Activated CD4-positive, alpha-beta T cell treated with anti-CD3 and anti-CD28 coated beads for 36 hours (primary cell): ENCODE measurements at places on chromosomes 6 and 20. TPM values are rescaled to one million over a fixed set of nuclear protein-coding genes. Genes with fewer than 3 reads are reported as not detected.

DNA sequence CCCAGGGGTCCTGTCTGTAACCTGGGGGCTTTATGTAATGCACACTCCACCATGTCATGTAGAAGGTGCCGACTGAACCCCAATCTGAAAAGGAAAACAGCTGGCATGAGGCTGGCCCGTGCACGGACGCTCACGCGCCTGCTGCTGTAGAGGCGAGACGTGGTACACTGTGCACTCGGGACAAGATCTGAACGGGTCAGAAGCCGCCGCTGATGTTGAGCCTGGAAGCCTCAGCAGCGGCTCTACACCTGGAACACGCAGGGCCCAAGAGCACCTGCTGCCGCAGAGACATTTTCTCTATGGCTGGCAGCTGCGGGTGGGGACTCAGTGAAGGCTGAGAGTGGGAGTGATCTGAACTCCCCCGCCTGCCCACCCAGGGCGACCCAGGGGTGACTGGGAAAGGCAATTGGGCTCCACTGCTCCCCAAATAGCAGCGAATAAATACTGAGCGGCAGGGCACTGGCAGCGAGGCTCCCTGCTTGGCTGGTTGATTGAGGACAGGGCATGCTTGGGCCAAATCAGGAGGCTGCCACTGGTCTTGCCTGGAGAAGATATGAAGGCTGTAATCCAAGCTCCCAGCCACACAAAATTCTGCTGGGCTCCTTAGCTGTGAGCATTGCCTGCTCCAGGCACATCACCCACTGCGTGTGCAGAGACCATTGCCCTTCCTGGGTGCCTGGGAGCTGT is 2.5 kb upstream of the OGFR start:
- no peak overlapping the region for H3K27ac ChIP-seq
- no peak for DNase-seq
- H3K4me3 ChIP-seq: no peak overlapping the region
- H3K27me3 ChIP-seq: no peaks in the 10 kb centered on the region
- peaks cover 24% of the 10 kb centered on the region for H3K4me1 ChIP-seq

- no peak for DNase-seq
- no peak overlapping the region for H3K27ac ChIP-seq
- no peaks in the 10 kb centered on the region for H3K36me3 ChIP-seq
Observed at GRCh38 chr20:12113468-12114371, 196.0 kb downstream of the BTBD3 start.

- DNase-seq: no peak
- H3K4me1 ChIP-seq: no peaks in the 10 kb centered on the region
- no peak overlapping the region for H3K27ac ChIP-seq
- H3K27me3 ChIP-seq: peaks cover 6% of the 10 kb centered on the region
- H3K36me3 ChIP-seq: no peaks in the 10 kb centered on the region
- no peak overlapping the region for H3K4me3 ChIP-seq
Observed at GRCh38 chr6:150180517-150180916, 37.7 kb downstream of the PPP1R14C start.

GRCh38 chr6:32697031-32697430 is 30.6 kb upstream of the HLA-DQB1 start:
- H3K27me3 ChIP-seq: peaks cover 34% of the 10 kb centered on the region
- no peak overlapping the region for H3K4me3 ChIP-seq
- no peaks in the 10 kb centered on the region for H3K36me3 ChIP-seq
- DNase-seq: no peak
- H3K4me1 ChIP-seq: no peaks in the 10 kb centered on the region

DNA sequence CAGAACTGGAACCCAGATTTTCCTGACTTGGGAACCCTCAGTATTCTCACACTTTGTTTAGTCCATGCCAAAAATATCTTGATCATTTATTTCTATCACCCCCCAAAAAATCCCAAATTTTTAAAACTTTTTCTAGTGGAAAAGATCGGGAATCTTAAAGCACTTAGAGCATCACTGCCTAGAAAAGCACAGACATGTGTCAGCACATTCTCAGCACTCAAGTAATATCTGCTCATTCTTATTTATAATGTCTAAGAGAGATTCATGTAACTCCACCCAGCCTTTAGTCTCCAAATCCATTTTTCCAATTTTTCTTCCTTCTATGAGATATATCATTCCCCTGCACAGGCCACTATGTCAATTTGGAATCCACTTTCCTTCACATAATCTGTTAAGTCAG is 29.9 kb upstream of the HSF2 start:
- H3K27me3 ChIP-seq: peaks cover 9% of the 10 kb centered on the region
- no peak overlapping the region for H3K4me3 ChIP-seq
- H3K4me1 ChIP-seq: peaks cover 9% of the 10 kb centered on the region
- H3K27ac ChIP-seq: no peak overlapping the region
- no peaks in the 10 kb centered on the region for H3K36me3 ChIP-seq

GRCh38 chr6:21713481-21713880 is 119.9 kb downstream of the SOX4 start:
- no peak overlapping the region for H3K4me3 ChIP-seq
- DNase-seq: no peak
- no peaks in the 10 kb centered on the region for H3K36me3 ChIP-seq
- no peak overlapping the region for H3K27ac ChIP-seq
- peaks cover 4% of the 10 kb centered on the region for H3K27me3 ChIP-seq
- no peaks in the 10 kb centered on the region for H3K4me1 ChIP-seq

- no peak for DNase-seq
- H3K27ac ChIP-seq: no peak overlapping the region
- no peaks in the 10 kb centered on the region for H3K4me1 ChIP-seq
- no peaks in the 10 kb centered on the region for H3K36me3 ChIP-seq
- no peak overlapping the region for H3K4me3 ChIP-seq
Observed at GRCh38 chr6:3825331-3825831, 23.8 kb upstream of the FAM50B start.

- H3K4me3 ChIP-seq: no peak overlapping the region
- no peaks in the 10 kb centered on the region for H3K36me3 ChIP-seq
- no peak overlapping the region for H3K27ac ChIP-seq
- no peaks in the 10 kb centered on the region for H3K4me1 ChIP-seq
- no peaks in the 10 kb centered on the region for H3K27me3 ChIP-seq
Observed at GRCh38 chr20:21840991-21841390, 135.5 kb downstream of the PAX1 start.

DNA sequence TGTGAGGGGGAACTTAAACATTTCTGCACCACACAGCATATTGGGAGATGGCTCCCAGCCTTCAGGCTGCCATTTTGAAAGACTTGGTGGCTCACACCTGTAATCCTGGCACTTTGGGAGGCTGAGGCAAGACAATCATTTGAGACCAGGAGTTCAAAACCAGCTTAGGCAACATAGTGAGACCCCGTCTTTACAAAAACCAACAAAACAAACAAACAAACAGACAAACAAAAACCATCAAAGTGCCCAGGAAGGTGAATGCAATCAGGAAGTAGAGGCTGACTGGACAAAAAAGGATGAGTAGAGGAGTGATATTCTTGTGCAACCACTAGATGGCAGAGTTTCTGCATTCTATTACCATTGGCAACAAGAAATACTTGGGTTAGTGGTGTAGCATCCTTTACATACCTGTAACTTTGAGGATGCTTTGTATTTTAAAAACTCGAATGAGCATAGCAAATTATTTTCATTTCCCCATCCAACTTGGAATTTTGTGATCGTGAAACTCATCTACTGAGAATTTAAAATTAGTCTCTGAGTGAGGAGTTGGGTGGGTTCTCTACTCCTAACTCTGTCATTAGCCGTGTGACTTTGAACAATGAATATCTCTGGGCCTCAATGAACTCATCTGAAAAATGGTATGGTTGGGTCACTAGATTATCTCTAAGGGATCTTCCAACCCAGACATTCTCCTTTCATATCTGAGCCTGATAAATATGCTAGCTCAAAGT is 84.4 kb downstream of the CRYBG1 start:
- H3K27me3 ChIP-seq: peaks cover 25% of the 10 kb centered on the region
- H3K36me3 ChIP-seq: no peaks in the 10 kb centered on the region
- H3K4me1 ChIP-seq: peaks cover 19% of the 10 kb centered on the region

GRCh38 chr6:89258912-89259311 is 41.8 kb upstream of the GABRR1 start:
- H3K27me3 ChIP-seq: no peaks in the 10 kb centered on the region
- H3K4me1 ChIP-seq: peaks cover 4% of the 10 kb centered on the region
- no peak overlapping the region for H3K4me3 ChIP-seq
- H3K36me3 ChIP-seq: no peaks in the 10 kb centered on the region
- no peak for DNase-seq

DNA sequence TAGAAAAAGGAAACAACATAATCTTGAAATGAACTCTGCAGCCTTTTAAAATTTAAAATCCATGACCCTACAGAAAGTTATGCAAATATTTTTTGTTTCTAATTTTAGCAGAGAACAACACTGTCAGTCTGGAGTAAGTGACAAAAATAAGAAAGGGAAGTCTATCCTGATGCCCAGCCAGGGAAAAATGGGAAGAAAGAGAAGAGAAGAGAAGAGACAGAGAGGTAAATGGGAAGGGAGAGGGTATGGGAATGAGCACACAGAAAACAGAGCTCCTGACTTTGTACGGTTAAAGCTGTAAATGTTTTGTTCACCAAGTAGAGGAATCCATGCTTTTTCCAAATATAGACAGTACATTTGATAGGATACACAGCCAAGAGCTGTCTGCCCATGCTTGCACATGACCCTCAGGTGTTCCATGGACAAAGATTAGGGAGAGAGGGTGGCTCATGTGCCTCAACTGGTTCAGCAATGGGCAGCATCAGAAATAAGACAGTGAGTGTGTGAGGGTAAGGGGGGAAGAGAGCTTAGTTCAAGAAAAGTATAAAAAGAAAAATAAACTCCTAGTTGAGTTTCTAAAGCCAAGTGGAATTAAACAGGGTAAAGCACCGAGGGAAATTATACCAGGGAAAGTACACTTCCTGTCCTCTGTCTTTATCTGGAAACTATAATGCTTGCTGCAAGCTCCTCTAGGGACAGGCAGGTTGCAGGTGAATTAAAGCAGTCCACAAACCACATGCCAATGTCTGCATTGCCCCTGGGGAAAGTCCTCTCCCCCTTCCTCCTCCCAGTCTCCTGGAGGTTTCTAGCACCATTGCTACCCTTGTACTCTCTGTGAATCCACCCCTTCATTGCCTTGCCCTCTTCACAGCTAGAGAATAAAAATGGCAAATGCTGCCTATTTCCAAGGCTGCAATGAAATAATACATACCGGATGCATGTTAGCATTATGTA is 30.0 kb downstream of the MAP3K5 start:
- H3K4me3 ChIP-seq: peak overlapping the region; percentile 18
- peaks cover 60% of the 10 kb centered on the region for H3K4me1 ChIP-seq
- peak overlapping the region; percentile 35 for H3K27ac ChIP-seq
- DNase-seq: no peak
- H3K27me3 ChIP-seq: no peaks in the 10 kb centered on the region

DNA sequence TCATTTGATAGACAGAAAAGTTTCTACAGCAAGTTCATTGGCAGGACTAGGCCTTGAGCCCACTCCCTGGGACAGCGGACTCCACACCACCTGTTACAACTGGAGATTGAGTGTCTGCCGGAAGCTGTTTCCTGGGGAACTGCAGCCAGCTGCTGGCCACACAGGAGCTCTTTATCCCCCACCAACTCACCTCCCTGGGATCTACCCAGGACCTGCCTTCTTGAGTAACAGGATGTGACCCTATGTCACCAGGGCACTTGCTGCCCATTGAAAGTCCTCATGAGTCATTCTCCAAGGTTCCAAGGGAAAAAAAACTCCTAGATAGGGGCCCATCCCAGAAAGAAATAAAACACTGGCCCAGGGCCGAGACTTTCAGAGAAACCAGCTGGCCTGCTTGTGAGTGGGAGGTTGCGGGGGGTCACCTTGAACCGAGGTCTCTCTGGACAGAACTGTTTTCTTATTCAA is 37.4 kb upstream of the SLC9A8 start:
- no peak overlapping the region for H3K27ac ChIP-seq
- peaks cover 20% of the 10 kb centered on the region for H3K4me1 ChIP-seq
- H3K27me3 ChIP-seq: peaks cover 16% of the 10 kb centered on the region
- H3K36me3 ChIP-seq: no peaks in the 10 kb centered on the region

- no peak overlapping the region for H3K4me3 ChIP-seq
- H3K27me3 ChIP-seq: no peaks in the 10 kb centered on the region
- H3K4me1 ChIP-seq: no peaks in the 10 kb centered on the region
Observed at GRCh38 chr6:34451192-34451591, 14.7 kb upstream of the PACSIN1 start.

DNA sequence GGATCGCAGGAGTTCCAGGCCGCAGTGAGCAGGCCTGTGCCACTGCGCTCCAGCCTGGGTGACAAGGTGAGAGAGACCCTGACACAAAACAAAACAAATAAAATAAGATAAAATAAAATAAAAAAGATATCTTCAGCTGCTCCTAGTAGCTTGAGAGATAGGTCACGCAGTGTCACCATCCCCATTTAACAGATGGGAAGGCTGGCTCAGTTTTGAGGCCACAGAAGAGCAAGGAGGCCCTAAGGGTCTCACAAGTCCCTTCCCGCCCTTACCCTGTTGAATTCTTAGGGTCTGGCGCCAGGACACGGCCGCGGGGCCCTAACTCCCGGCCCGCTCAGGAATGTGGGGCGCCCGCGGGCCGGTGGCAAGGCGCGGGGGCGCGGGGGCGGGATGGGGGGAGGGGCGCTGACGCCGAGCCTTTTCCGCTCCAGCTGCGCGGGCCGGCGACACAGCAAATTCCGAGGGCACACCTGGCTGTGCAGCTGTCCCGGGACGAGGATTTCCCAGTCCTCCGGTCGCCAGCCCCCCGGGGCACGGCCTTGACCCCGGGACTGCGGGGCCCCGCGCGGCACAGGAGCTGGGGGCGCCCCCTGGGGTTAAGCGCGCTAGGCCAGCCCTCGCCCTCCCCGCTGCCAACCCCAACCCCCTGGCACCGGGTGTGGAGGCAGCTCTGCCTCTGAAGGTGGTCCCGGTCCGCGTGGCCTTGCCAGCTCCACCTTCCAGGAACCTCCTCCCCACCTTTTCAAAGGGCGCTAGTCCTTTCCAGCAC is 10.3 kb upstream of the R3HDML start:
- no peaks in the 10 kb centered on the region for H3K4me1 ChIP-seq
- H3K27me3 ChIP-seq: peaks cover 7% of the 10 kb centered on the region
- H3K27ac ChIP-seq: no peak overlapping the region
- H3K36me3 ChIP-seq: no peaks in the 10 kb centered on the region
- no peak overlapping the region for H3K4me3 ChIP-seq

DNA sequence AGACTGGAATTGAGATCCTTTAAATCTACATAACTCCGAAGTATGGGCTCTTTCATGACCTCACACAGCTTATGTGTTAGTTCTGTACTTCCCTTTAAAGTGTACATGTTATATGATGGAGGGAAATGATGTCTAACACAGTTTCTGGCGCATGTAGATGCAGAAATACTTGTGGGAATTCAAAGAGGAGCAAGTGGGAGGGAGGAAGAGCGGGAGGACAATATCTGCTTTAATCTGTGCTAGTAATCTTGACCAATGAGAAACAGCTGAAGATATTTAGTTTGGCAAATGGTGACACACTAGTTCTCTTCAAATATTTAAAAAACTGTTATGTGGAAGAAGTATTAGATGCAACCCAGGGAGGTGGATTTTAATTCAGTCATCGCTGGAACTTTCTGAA is 62.9 kb upstream of the PLEKHG1 start:
- H3K4me3 ChIP-seq: no peak overlapping the region
- peaks cover 5% of the 10 kb centered on the region for H3K4me1 ChIP-seq
- peaks cover 15% of the 10 kb centered on the region for H3K27me3 ChIP-seq
- DNase-seq: no peak

GRCh38 chr20:63290136-63290676 is 2.8 kb upstream of the COL20A1 start:
- no peak overlapping the region for H3K4me3 ChIP-seq
- H3K27ac ChIP-seq: no peak overlapping the region

The MTFR2 gene
- 28.9 TPM for total RNA-seq

The MRPL2 gene
- 110 TPM for total RNA-seq

The MAN1A1 gene
- 15.3 TPM for total RNA-seq

The HLA-A gene
- total RNA-seq: 1,189 TPM

The C20orf202 gene
- not detected for total RNA-seq

The DDO gene
- total RNA-seq: not detected

The HNF4A gene
- total RNA-seq: not detected

The DLL1 gene
- 0.54 TPM for total RNA-seq

The TULP1 gene
- not detected for total RNA-seq

The FOXC1 gene
- total RNA-seq: 0.04 TPM

The CST2 gene
- total RNA-seq: not detected
